ENCODE measurements at places on chromosomes 5 and 9.

- DNase-seq: no peak
These were observed 9.8 kb upstream of the EXOC3 start for GRCh38 chr5:432928-433791.

DNA sequence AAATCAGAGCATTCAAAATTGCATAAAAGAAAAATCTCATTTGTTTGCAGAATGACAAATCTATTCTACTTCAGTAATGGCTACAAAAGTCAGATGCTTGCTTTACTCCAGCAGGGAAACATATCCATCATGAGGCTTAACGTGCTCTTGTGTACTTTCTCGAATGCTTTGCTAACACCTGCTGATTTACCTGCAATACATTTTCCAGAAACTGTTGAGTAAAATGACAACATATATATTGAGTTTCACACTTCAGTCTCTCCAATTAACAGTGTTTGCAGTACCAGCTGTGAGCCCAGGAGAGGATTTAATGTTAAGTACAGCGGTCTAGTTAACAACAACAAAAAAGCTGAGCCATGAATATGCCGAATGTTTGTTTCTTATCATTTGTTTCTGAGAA is 391.5 kb upstream of the SMC2 start:
- no peak for DNase-seq

GRCh38 chr5:36902353-36902752 is 25.8 kb downstream of the NIPBL start:
- DNase-seq: no peak

- DNase-seq: no peak
These were observed 48.4 kb downstream of the NDFIP1 start for GRCh38 chr5:142156839-142157463.

- DNase-seq: no peak
These were observed 39.5 kb upstream of the PHF2 start for GRCh38 chr9:93536874-93537273.

DNA sequence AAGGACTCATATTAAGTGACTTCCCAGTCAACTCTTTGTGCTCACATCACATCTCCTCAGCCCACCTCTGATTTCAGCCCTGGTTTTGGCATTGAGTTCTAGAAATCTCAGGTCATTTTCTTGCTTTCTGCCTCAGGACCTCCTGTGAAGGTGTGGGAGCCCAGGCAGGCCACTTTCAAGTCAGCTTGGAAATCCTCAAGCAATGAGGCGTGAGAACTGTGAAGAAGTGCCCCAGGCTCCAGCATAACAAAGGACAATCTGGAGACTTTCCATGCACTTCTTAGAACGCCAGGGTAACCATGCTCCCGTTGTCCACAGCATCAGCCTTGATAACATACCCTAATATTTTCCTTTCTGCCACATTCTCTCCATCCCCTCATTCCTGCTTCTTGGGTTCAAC is 131.2 kb upstream of the MAP3K1 start:
- DNase-seq: no peak

- no peak for DNase-seq
These were observed 706.1 kb upstream of the PTPRD start for GRCh38 chr9:11318946-11319345.

DNA sequence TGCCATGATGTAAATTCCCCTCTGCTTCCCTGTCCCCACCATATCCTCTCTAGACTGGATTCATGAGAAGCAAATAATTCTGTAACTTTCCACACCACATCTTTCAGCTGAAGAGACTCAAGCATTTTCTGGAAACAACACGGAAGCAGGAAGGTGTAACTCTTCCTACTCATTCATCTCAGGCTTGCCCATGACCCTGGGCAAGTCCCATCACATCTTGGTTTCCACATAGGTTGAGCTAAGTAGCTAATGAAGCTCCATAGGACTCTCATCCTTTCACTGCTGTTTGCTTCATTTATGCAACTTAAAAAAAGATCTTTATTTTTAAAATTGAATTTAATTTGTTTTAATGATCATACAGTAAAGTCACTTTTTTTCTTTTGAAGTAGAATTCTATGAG is 32.7 kb upstream of the STARD4 start:
- DNase-seq: no peak

DNA sequence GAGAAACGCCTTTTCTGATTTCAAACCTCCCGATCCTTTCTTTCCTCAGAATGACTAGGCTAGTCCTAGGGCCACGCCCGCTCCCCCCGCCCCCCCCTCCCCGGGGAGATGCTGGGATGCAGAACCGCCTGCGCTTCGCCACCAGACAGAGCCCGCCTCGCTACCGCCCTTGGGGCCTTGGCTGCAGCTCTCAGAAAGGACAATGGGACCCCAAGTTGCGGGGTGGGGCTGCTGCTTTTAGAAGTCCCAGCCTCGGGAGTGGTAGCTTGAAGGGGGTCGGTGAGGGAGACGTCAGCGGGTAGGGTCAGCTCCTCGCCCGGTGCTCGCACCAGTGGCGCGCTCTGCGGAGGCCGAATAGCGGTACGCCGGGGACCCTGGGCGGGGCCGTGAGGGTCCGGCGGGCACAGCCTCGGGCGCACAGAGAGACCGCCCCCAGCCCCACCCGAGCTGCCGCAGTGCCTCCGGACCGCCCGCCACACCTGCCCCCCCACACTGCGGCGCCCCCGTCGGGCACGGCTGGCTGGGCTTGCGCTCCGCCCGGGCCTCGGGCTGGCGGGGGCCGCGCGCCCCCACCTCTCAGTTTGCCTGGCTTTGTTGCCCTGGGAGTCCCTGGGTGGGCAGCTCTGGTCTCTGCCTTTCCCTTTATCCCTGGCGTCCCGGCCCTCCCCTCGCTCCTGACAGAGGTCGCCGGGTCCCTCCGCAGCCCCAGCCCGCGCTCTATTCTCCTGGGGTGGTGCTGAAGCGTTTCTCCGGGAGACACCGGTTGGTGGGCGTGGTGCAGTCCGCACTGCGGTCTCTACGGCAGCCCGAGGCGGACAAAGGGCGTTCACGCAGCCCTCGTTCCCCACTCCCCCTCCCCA is 1.2 kb downstream of the MAP1B start:
- DNase-seq: peak; percentile 79

- no peak for DNase-seq
These were observed 317.8 kb upstream of the RGMB start for GRCh38 chr5:98455665-98456064.

GRCh38 chr5:166618526-166618925 is 1672.9 kb upstream of the WWC1 start:
- no peak for DNase-seq

GRCh38 chr5:128877476-128877875 is 87.8 kb upstream of the SLC27A6 start:
- DNase-seq: no peak

- no peak for DNase-seq
These were observed 149.8 kb downstream of the ICE1 start for GRCh38 chr5:5572010-5572865.

- no peak for DNase-seq
These were observed 18.6 kb upstream of the UBTD2 start for GRCh38 chr5:172302047-172302710.

- peak; percentile 30 for DNase-seq
These were observed 331.8 kb upstream of the NMUR2 start for GRCh38 chr5:152736906-152737305.

- no peak for DNase-seq
These were observed 159.6 kb upstream of the TBCA start for GRCh38 chr5:77935506-77936364.

DNA sequence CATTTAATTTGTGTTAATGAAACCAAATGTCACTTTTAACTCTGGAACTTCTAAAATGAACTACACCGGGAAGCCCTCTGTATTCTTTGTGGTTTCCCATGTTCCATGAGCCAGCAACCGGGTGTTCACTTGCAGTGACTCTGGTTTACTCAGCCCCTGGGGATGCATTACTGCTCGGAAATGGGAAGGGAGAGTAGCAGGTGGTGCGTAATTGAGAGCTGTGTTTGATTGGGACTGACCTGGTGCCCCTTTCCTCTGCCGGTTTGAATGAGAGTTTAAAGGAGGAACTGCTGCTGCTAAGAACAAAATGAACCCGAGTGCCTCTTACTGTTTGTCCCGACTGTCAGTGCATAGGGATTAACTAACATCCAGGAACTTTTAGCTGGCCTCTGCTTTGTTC is 100.1 kb upstream of the DHFR start:
- no peak for DNase-seq

DNA sequence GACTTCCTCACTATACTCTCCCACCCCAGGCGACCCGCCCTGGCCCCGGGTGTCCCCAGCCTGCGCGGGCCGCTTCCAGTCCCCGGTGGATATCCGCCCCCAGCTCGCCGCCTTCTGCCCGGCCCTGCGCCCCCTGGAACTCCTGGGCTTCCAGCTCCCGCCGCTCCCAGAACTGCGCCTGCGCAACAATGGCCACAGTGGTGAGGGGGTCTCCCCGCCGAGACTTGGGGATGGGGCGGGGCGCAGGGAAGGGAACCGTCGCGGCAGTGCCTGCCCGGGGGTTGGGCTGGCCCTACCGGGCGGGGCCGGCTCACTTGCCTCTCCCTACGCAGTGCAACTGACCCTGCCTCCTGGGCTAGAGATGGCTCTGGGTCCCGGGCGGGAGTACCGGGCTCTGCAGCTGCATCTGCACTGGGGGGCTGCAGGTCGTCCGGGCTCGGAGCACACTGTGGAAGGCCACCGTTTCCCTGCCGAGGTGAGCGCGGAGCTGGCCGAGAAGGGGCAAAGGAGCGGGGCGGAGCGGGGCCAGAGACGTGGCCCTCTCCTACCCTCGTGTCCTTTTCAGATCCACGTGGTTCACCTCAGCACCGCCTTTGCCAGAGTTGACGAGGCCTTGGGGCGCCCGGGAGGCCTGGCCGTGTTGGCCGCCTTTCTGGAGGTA is 2.1 kb downstream of the CA9 start:
- no peak for DNase-seq

- no peak for DNase-seq
These were observed 12.3 kb downstream of the MED10 start for GRCh38 chr5:6365977-6366590.

- DNase-seq: peak; percentile 64
These were observed 59.7 kb upstream of the TRPC7 start for GRCh38 chr5:136424835-136425584.

- DNase-seq: no peak
These were observed 42.2 kb downstream of the BAAT start for GRCh38 chr9:101342595-101342994.

- no peak for DNase-seq
These were observed 143.4 kb downstream of the ZNF608 start for GRCh38 chr5:124602925-124603650.

DNA sequence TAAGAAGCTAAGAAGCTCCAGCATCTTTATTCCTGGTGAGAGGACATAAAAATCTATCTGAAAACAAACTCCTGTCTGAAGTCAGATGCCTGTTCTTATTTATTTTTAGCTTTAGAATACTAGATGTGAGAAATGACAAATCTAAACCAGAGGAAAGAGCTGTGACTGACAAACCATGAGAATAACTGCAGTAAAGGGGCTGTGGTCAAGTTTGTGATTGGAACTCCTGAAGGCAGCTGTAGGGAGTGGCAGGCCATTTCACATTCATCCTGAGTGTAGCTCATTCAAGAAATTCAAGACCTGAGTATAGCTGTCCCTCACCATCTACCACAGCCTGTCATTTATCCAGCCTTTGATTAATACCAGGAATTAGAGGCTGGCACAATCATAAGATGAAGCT is 718.8 kb downstream of the BRINP1 start:
- no peak for DNase-seq
